ENCODE measurements at places on chromosomes 2 and 18. TPM values are rescaled to one million over a fixed set of nuclear protein-coding genes. Genes with fewer than 3 reads are reported as not detected.

CPO gene
- not detected for polyA plus RNA-seq

KIAA2012 gene
- 0.13 TPM for polyA plus RNA-seq

BCL2 gene
- 0.16 TPM for polyA plus RNA-seq

FIGN gene
- polyA plus RNA-seq, result 3.0 TPM

MTCL1 gene
- 29.8 TPM for polyA plus RNA-seq

SFT2D3 gene
- polyA plus RNA-seq, result 3.5 TPM

SERPINB2 gene
- polyA plus RNA-seq, result 22.1 TPM

MAP3K19 gene
- polyA plus RNA-seq, result not detected

GRCh38 chr2:127024769-127025358 lies 82.1 kb downstream of the BIN1 start:
- DNase-seq, result no peak

DNA sequence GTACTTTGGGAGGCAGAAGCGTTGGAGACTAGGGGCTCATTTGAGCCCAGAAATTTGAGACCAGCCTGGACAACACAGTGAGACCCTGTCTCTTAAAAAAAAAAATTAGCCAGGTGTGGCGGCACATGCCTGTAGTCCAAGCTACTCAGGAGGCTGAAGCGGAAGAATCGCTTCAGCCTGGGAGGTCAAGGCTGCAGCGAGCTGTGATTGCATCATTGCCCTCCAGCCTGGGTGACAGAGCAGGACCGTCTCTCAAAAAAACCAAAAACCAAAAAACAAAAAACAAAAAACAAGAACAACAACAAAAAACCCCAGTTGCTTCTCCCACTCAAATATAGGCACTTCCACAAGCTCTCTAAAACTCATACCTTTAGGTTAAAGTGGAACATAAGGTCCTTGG lies 27.4 kb upstream of the ADCYAP1 start:
- DNase-seq, result no peak

GRCh38 chr2:147646818-147647468 lies 197.9 kb upstream of the ACVR2A start:
- no peak for DNase-seq

GRCh38 chr2:105188343-105188742 lies 53.2 kb upstream of the GPR45 start:
- DNase-seq, result no peak

DNA sequence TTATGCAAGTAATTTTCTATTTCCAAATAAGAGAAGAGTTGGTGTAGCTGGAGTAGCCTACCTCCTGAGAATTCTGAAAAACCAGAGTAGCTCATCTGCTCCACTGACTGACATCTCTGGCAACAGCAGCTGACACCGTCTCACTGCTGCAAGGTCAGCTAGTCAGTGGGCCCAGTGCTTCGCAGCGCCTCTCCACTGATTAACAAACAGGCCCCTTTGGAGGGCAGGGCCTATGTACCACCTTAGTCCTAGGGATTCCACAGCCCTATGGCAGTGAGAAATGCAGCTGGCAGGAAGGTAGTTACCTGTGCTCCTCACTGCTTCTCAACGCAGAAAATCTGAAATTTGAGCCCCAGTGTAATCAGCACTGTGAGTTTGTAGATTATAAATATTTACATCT lies 97.5 kb downstream of the DLGAP1 start:
- DNase-seq, result no peak

GRCh38 chr2:120858361-120859106 lies 122.9 kb downstream of the GLI2 start:
- no peak for DNase-seq

DNA sequence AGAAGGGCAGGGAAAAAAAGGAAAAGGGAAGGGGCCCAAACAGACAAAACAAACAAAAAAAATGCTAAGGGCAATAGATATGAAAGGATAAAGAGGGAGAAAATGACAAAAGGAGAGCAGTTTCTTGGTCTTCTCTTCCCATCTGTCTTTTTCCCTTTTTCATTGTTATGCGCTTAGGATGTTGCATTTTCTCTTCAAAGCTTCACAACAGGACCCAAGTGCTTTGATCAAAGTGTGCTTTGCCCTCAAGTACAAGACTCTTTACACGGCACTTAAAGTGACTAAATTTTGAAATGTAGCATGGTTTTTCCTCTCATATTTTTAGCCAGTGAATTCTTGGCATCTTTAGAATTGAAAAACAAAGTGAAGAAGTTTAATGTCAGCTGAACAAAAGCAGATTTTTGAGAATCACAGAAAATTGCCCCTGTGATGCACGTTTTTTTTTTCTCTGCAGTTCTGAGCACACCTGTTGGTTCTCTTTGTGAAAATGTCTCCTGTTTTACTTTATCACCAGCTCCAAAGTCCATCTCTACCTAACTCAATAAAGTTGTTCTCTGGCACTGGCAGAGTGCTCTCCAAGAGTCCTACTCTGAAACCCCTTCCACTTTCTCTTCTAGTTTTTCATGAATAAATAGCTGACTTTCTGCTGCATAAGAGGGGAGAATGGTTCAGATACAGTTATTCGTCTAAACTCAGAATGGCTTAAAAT lies 126.6 kb downstream of the KCNH7 start:
- DNase-seq, result no peak

GRCh38 chr2:53087874-53088461 lies 679.6 kb upstream of the CHAC2 start:
- no peak for DNase-seq

- peak; percentile 70 for DNase-seq
These were observed 24.0 kb upstream of the COLEC12 start for GRCh38 chr18:524466-524865.

GRCh38 chr2:121649149-121649595 lies at the start of gene CLASP1:
Gene CLASP1 (minus strand): TSS chr2:121649462. CDS start chr2:121605895, 43,567 bp downstream.
- DNase-seq, result no peak

DNA sequence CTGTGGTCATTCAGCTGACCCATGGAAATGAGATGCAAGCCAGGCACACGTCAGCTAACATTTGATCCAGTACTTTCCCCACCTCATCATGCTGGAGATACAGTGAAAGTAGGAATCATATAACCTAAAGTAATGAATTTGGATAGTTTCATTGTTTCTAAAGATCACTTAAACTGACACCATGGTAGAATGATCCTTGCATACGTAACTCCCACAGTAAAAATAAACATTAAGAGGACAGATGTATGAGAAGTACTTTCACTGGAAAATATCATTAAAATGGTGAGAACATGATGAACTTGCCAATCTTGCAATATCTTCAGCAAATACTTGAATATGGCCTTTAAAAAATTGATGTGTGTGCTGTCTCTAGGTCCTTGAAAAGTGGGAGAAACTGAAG lies 85.4 kb downstream of the MAIP1 start:
- DNase-seq, result no peak

DNA sequence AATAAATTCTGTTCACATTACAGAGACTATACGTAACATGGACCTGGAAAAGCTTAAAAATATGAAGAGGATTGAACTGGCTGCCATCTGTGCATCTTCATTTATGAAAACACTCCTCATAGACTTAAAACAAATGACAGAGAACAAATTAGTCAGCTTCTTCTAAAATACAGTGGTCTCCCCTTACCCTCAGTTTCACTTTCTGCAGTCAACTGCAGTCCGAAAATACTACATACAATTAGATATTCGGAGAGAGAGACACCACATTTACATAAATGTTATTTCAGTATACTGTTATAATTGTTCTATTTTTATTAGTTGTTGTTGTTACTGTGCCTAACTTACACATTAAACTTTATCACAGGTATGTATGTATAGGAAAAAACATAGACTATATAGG lies 6.5 kb downstream of the RNF103 start:
- DNase-seq, result no peak

DNA sequence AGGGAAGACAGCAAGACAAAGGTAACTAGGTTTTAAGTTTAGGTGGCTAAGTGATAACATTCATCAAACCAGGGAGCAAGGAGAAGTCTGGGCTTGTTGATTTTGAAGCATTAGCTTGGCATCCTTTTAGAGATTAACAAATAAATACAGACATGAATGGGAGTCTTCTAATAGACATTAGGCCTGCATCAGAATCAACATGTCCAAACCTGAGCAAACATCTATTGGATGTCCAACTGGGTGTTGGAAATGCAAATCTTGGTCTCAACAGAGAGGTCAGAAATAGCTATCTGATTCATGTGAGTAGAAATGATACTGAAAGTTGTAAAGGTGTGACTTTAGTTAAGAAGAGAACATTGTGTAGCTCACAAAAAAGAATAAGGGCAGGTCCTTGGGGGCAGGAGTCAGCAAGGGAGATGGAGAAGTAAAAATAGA lies 85.5 kb upstream of the RND3 start:
- no peak for DNase-seq

GRCh38 chr18:8625461-8626092 lies 16.3 kb downstream of the RAB12 start:
- DNase-seq, result no peak

DNA sequence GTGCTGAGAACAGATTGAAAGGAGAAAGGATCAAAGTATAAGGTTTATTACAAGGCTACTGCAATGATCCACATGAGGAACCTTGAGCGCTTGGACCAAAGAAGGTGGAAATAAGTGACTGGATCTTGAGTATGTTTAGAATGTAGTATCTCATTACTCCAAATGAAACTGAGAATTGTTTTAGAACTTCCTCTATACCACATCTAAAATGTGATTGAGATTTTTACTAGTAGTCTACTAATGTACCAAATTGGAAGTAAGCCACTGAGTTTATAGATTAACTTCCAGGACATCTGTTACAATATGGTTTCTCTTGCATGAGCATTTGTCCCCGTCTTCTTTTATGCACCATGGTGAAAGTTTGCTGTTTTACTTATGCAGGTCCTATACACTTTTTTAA lies 300.5 kb downstream of the SUCLG1 start:
- no peak for DNase-seq

GRCh38 chr2:67560771-67561456 lies 163.8 kb downstream of the ETAA1 start:
- no peak for DNase-seq

DNA sequence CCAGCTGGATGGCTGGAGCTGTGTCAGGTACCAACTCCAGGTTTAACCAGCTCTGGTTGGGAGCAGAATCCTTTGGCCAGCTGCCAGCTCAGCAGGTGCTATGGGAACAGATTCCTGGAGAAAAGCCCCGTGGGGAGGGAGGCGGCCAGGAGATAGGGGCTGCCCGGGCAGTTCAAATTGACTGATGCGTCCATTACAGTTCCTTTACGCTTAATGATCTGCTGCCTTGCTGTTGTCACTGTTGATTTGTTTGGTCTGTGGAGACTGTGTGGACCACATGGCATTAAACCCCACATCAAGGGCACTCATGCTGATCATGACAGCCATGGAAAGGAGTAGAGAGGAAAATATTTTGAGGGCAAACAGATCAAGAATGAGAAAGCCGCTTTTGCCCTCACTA lies 200.0 kb downstream of the TSN start:
- no peak for DNase-seq

DNA sequence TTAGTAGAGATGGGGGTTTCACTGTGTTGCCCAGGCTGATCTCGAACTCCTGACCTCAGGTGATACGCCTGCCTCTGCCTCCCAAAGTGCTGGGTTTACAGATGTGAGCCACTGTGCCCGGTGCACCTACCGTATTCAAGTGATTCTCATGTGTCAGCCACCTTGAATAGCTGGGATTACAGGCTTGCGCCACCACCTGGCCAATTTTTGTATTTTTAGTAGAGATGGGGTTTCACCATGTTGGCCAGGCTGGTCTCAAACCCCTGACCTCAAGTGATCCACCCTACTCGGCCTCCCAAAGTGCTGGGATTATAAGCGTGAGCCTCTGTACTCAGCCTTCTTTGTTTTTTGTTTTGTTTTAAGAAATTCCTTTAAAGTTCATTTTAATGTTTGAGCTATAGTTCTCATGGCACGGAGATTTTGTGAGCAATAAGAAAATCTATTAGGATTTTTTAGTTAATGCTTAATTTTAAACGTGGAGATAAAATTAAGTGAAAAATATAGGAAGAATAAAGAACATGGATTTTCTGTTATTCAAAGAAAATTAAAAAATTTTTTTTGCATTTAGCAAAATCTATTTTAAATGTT lies 242.6 kb downstream of the PHLPP1 start:
- no peak for DNase-seq

DNA sequence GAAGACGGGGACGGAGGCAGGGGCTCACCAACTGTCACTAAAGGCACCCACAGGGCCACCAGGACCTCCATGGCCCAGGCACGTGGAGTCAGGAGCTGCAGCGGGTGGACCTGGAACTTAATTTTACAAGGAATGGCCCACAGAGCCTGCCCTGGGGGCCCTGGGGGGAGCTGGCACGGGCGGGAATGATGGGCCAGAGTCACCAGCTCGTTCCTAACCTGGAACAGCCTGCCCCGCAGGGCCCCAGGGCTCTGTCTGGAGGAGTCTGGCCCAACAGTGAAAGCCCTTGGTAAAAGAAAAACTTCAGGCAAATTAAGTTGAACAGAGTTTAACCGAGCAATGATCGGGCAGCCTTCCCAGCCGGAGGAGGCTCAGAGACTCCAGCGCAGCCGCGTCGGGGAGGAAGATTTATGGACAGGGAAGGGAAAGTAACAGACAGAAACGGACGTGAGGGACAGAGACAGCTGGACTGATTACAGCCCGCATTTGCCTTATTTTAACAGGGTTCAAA lies 118.4 kb upstream of the TMEM18 start:
- DNase-seq, result no peak

- DNase-seq, result no peak
These were observed 3.6 kb upstream of the OTOS start for GRCh38 chr2:240143801-240144648.

GRCh38 chr2:171046048-171046560 lies 114.6 kb downstream of the TLK1 start:
- no peak for DNase-seq

All from BJ (cell line).